ENCODE measurements at places on chromosomes 5 and 9. TPM values are rescaled to one million over a fixed set of nuclear protein-coding genes. Genes with fewer than 3 reads are reported as not detected.

DNA sequence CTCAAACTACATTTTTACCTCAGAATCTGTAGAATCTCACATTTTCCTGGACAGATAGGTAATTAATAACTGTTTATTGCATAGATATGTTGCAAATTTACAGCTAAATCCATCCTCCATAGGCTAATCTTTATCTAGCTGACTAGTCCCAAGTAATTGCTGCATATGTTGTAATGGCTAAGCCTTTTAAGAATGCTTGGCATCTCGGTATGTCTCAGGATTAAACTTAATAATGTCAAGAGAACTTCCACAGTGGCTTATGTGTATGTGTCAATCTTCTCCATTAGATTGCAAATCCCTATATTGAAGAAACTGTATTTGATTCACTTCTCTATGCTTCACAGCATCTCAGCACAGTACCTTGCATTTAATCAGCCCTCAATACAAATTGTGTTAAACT is 131.9 kb downstream of the PRDM9 start:
- DNase-seq: no peak

GRCh38 chr9:99986642-99987041 is 80.2 kb downstream of the STX17 start:
- no peak for DNase-seq

DNA sequence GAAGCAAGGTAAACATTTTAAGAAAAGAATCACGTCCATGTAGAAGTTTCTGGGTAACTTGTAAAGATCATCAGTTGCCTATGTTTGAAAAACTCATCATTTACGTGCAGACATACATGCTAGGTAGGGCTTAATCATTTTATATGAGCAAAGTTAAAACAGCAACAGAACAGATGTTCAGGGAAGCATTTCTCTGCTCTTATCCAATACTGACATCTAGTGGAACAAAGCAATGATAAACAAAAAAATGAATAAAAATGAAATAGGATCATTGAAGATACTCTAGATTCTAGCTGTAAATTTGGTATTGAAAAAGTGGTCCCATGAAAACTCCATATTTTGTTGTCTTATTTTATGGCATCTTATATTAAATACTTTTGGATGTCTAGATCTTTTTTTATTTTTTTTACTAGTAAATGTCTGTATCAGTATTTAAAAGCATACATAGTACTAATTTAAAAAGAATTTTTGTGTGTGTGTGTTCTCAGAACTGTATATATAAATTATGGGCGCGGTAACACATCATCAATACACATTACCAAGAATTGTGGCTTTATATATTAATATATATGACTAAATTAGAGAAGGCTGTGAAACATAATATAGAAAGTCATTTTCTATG is 1050.2 kb downstream of the CDH12 start:
- DNase-seq: no peak

GRCh38 chr5:53161876-53162275 is 52.3 kb upstream of the MOCS2 start:
- DNase-seq: no peak

Gene LHX2
- not detected for total RNA-seq

Gene ANKRD18B
- not detected for total RNA-seq

Gene DIPK1B
- total RNA-seq: 23.2 TPM

DNA sequence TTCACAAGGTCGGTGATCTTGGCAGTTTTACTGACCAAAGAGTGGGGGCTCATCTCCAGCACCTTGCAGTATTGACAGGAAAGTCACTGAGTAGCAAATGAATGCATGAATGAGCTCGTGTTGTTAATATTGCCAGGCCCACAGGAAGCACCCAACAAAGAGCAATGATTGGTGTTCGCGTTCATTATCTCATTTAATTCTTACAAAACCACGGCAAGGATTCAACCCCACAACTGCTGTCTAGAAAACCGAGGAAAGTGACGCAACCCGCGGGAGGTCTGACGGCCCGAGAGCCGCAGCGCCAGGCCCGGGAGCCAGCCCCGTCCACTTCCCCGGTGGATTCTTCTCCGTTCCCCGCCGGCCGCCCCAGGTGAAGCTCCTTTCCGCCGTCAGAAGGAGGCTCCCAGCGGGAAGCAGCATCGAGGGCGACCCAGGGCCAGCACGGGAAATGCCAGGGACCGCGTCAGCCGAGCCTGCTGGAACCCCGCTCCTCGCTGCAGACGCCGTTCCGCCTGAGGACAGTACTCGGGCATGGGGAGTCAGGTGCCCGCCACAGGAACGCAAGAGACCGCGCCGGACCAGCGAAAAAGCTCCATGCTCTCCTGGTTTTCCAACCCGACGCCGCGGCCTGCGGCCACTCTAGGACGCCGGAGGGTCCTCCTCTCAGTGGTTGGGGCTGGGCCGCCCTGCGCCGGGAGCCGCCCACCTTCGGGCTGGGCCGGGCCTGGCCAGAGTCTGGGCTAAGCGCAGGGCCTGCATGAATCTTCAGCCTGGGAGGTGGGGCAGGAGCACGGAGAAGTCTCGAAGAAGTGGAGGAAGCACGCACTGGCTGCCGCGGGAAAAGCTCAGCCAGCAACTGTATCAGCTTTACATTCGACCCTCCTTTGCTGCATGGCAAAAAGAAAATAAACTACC is 19.8 kb upstream of the FER start:
- peak; percentile 93 for DNase-seq

Gene SPINK7
- total RNA-seq: not detected

GRCh38 chr9:115992834-115993233 is 160.8 kb upstream of the PAPPA start:
- no peak for DNase-seq

- peak; percentile 16 for DNase-seq
These were observed 4.6 kb upstream of the SLC9A3 start for GRCh38 chr5:528629-529511.

DNA sequence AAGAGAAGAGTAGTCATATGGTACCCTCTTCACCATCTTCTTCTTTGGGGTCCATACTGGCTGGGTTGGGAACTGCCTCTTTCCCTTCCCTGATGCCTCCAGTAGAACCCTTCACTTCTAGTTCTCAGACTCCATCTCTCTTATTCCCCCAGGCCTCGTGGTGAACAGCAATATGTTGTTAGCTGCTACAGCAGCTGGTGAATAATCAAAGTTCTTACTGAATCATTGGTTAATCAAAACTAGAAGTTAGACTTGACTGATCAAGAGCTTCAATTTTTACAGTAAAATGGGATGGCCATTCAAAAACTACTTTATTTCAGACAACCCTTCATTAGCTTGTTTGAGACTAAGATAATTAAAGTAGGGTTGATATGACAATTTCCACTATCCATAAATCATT is 190.9 kb upstream of the GNA14 start:
- no peak for DNase-seq

Gene C9orf43
- 0.21 TPM for total RNA-seq

- DNase-seq: no peak
These were observed 159.8 kb upstream of the CCDC152 start for GRCh38 chr5:42596817-42597216.

GRCh38 chr9:120713257-120714087 is 798 bp downstream of the MEGF9 start:
- peak; percentile 45 for DNase-seq

DNA sequence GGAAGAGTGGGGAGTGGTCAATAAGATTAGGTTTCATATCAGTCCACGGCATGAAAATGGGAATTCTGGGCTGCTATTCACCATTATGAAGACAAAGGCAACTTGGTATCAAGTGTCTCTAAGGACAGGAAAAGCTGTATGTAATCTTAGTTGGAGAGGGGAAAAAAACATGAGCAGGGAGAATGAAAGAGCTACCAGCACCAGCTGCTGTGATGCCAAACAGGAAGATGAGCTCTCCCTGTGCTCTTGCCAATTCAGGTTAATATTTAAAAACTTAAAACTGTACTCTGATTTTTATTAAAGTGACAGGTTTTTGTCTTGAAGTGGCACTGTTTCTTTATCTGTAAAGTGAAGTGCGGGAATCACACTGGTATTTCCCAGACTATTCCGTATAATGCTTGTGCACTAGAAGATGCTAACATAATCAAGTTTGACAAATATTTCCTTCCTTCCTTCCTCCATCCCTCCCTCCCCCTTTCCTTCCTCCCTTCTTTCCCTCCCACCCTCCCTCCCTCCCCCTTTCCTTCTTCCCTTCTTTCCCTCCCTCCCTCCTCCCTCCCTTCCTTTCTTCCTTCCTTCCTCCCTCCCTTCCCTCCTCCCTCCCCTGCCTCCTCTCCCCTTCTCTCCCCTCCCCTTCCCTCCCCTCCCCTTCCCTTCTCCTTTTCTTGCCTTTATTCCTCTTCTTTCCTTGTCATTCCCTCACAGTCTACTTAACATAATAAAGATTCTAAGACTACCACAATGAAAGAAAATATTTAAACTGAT is 1383.0 kb upstream of the C9orf72 start:
- DNase-seq: no peak

DNA sequence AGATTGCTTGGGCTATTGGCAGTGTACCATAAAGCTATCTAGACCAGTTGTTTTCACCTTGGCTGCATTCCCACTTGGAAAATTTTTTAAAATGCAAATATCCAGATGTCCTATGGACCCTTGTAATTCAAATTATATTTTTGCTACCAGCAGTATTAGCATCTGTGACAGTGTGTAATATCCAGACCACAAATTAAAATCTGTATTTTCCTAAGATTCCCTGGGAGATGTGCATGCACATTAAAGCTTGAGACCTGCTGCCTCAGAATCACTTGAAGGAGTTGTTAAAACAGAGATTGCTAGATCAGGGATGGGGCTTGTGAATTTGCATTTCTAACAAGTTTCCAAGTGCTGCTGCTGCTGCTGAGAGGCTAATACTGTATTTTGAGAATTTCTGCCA is 381.2 kb upstream of the PDE4D start:
- no peak for DNase-seq

All from left cardiac atrium (tissue), 4 donors.